ENCODE measurements at places on chromosomes 5 and 9.
A peak's percentile ranks its signal among the peaks of the same experiment; 100 is the strongest.

GRCh38 chr9:116115761-116116353 is 37.7 kb upstream of the PAPPA start:
- peak; percentile 85 for DNase-seq

- no peak for DNase-seq
Observed at GRCh38 chr5:80959138-80959537, 1.0 kb upstream of the RASGRF2 start.

DNA sequence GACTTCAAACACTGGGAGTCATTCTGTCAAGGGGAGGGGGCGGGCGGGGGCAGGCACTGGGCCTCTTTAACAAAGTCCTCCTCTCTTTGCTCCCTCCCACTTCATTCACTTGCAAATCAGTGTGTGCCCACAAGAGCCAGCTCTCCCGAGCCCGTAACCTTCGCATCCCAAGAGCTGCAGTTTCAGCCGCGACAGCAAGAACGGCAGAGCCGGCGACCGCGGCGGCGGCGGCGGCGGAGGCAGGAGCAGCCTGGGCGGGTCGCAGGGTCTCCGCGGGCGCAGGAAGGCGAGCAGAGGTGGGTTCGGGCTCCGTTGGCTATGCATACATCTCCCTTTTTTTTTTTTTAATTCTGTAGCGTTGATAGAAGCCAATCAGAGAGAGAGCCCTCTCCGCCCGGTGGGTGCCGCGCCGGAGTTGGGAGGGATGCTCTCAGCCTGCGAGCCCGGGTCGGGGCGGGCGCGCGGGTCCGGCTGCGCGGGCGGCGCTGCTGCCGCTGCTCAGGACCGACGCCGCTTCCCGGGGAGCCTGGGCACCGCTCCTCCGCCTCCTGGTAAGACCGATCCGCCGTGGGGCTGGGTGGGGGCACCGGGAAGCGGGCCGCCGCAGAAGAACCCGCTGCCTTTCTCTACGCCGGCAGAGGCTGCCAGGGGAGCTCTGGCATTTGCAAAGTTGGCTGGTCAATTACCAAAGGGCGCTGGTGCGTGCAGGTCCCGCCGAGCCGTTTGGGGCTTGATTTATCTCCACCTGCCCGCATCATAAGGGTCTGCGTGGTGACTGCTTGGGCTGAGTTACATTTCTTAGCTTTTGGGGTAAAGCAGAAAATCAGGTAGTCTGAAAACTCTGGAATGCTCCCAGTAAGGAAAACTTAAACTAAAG is at the start of gene CDH6:
Gene CDH6, plus strand, starts transcription at position 96 of the 877 bp plus-strand sequence. CDS start 73,788 bp downstream, outside the sequence.
- DNase-seq, result peak; percentile 59

DNA sequence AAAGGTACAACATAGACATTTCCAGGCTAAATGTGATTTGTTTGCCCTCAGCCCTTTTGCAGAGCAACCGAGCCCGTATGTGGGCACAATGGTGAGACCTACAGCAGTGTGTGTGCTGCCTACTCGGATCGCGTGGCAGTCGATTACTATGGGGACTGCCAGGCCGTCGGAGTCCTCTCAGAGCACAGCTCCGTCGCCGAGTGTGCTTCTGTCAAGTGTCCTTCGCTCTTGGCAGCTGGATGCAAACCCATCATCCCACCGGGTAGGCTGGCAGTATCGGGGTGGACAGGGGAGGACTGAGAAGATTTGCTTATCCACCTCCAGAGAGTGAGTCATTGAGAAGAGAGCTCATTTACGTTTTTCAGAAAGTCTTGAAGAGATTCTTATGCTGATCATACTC is 17.8 kb upstream of the GLIPR2 start:
- DNase-seq, result no peak

DNA sequence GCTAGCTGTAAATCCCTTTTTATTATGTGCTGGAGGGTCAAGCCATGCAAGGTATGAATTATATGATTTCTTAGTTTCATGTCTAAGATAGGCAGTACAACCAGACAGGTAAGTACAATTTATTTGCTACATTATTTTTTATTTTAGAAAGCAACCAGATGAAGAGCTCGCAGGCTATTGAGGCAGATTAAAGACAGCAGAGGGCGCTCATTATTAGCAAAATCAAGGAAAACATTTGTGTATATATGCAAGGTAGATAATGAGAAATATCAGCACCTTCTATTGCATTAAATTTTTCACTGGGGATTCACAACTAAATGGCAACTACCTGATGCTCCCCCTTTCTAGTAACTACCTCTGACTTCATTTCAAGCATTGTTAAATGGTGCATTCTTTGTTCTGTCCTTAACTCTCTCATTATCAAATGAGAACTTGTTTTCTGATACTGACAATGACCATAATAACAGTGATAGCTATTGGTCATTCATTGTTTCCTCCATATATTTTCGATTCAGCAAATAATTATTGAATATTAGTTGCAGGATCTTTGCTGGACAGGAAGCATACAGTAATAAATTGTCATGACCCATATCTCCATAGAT is 8.6 kb downstream of the SCGB3A2 start:
- DNase-seq, result no peak

DNA sequence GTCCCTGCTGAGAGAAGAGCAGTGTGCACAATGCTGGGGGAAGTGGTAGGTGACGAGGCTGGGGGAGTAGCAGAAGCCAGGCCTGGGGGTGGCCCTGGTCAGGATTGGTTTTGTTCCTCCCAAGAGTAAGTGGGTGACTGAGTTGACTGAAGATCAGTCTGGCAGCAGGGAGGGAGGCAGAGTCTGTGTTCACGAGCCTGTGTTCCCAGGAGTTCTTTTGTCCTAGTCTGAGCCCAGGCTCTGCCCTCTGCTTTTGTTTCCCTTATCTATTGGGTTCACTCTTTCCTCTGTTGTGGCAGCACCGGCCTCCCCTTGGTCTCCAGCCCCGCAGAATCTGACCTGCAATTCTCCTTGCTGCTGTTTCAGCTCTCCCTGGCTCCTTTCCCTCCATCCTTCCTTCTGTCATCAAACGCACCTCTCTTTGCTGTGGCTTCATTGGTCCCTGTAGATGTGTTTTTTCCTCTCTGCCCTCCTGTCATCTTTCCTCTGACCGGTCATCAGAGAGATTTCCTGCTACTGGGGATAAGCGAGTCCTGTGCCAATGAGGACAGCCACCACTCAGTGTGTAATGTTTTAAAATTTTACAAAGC is 607.4 kb downstream of the KIF4B start:
- no peak for DNase-seq

DNA sequence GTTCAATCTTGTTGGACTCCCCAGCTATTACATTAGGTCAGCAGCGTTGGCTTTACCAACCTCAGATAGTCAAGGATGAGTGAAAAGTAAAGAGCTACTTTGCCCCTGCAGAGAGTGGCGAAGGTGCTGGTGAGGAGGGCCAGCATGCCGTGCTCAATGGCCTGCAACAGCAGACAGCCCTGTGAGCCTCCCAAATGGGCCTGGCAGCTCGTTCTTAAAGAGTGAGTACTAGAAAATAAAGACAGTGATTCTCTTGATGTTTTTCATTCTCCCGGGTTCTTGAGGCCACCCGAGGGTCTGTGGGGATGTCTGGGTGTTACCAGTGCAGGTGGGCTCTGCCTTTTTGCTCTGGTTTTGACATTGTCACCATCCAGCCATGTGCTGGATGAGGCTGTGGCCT is 16.2 kb downstream of the GADD45G start:
- DNase-seq, result no peak

- DNase-seq, result peak; percentile 38
Observed at GRCh38 chr5:34415559-34416198, 240.4 kb upstream of the RAI14 start.

DNA sequence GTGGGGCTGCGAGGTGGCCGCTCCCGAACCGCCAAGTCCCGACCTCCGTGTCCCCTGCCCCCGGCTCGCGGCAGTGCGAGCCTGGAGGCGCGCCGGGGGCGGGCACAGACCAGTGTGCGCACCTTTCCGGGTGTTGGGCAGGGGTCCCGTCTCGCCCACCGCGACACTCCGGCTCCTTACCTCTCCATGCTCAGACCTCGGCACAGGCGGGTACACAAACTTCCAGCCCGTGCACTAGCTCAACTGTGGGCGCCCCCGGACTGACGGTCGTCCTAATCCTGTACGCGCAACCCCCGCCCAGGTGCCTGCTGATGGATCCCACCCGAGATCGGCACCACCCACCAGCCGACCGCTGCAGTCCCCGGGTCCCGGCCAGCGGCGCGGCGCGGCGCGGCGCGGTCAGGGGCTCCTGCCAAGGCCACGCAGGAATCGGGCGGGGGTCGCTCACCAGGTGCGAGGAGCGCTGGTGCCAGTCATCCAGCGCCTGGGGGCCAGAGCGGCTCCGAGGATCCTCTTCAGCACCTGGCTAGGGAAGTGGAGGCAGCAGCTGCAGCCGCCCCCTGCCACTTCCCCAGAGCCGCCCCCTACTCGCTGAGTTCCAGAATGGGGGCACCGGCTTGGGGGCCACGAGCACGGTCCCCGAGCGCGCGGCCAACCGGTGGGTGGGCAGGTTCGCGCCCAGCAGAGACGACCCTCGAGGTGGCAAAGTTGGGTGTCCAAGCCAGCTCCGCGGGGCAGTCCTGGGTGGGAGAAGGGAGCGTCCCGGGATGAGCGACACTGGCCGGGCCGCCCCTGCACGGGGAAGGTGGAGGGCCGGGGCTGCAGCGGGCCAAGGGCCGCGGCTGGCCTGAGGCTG is 511 bp downstream of the SEMA5A start:
- DNase-seq, result peak; percentile 27

DNA sequence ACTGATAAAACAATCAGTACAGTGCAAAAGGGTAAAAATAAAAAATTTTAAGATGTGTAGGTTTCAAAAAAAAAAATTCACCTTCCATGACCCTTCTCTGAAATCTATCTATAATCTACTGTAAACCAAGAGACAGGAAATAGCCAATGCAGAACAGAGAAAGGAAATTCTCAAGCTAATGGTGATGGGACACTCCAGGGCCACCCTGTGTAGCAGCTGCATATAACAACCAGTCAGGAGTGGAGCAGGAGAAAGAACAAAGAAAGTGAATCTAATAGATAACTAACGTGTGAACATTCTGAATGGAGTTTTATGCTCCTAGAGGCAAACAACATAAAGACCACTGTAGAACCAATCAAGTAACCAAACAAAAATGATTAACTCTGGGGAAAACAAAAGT is 16.6 kb downstream of the SPTLC1 start:
- DNase-seq, result no peak

GRCh38 chr5:172659909-172660628 is 19.0 kb downstream of the NEURL1B start:
- peak; percentile 92 for DNase-seq

GRCh38 chr9:123696476-123696875 is 233.4 kb downstream of the DENND1A start:
- DNase-seq, result peak; percentile 68

GRCh38 chr5:10701567-10702039 is 59.4 kb downstream of the DAP start:
- DNase-seq, result no peak

- no peak for DNase-seq
Observed at GRCh38 chr5:162025312-162025711, 42.3 kb upstream of the GABRG2 start.

DNA sequence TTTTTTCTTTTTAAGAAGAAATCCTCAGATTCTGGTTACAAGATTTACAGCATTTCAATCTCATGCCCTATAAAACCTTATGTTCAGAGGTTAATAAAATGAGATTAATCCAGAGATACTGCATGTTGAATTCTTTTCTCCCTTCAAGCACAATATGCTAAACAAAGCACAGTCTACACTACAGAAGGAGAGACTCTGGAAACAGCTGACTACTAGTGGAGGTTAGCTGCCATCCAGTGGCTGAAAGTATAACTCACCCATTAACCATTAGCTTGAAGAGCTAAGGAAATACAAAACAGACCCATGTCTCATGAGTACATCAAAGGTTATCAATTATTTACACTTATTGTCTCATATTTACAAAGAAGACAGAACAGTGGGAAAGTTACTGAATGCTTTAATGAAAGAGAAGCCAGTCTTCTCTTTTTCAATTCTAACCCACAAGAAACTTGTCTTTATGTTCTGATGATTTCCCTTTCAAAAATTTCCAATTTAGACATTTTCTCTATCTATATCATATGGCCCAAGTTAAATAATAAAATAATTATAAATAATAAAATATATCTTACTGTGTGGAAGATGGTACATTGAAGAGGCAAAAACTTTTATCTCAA is 12.7 kb upstream of the DNAH5 start:
- DNase-seq, result peak; percentile 66

DNA sequence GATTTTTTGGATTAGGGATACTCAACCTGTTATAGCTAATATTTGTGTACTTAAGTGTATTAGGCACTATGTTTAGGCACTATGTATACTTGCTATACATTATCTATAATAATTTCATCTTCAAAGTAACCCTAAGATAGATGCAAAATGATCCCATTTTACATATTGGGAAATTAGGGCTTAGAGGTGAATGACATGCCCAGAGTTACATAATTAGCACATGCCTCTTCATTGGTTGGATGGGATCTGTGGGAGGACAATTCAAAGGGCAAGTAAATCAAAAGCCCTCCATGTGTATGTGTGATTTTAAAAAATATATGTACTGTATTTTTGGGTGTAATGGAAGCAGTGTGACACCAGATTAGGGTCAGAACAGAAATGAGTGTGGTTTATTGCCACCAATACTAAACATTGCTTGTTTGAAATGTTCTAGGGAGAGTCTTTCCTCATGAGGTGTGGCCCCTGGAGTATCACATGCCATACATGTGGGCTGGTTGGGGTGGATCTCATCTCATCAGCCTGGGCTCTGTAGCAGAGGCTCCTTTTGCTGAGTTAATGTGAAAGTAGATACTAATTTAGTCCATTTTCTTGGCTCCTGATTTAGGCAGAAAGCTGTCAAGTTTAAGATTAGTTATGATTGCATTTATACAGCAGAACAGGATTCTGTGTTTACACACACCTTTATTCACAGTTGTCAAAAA is 5.5 kb downstream of the C9orf85 start:
- DNase-seq, result no peak

DNA sequence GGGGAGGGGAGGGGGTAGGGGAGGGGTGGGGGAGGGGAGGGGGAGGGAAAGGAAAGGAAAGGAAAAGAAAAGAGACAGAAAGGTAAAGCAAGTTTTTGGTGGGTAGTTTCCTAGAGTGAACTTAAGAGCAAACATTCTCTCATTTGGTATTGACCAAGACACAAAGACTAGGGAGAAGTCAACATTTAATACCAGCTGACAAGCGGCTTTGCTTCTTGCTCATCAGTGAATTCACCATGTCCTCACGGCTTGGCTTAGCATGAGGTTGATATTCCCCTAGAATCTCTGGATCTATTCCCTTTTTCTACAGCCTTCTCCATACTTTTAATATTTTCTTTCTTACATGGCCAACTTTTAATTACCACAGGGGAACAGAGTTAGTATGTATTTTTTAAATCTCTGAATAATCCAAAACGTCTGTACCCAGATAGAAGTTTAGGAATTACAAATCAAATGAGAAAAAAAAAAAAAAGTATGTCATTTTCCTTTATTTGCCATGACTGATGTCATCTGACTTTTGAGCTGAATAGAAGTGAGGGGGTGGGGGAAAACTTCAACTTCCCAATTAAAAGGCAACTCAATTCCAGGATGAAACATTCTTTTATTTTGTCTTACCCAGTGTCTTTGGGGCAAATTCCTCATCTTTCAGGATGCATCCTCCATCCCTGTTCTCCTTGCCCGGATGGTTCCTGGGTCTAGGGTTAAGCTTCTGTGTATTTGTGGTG is 40.1 kb upstream of the GLIS3 start:
- DNase-seq, result peak; percentile 22

GRCh38 chr9:135226369-135227050 is 139.0 kb downstream of the OLFM1 start:
- no peak for DNase-seq

Measured in foreskin fibroblast (primary cell).